ENCODE measurements at places on chromosomes 5 and 9.
A peak's percentile ranks its signal among the peaks of the same experiment; 100 is the strongest.

DNA sequence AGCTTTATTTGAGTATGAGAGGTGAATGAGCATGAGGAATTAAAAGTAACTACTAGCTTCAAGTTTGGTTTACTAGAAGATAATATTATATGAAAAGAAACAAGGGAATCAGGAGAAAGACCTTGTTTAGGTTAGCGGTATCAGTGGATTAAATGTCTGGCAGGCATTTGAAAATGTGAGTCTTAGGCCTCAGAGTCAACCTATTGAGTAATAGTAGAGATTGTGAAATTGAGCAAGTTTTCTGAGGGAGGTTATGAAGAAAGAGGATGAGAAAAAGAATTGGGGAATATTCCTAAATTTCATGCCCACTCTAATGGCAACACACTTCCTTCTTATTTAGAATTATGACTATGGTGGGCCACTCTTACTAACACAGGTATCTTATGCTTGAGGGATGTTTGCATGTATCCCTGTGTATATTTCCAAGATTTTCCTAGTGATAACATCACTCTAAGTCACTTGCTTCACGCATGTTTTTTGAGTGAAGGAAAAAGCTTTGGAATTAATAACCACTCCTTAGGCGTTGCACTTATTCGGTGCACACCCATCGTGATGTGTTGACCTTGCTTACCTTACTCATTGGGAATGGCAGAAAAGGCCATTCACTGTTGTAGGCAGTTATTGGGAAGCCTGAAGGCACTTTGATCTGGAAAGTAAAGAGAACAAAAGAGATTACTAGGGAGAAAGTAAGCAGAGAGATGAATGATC, 8.2 kb upstream of the ELL2 start:
- no peak for DNase-seq

DNA sequence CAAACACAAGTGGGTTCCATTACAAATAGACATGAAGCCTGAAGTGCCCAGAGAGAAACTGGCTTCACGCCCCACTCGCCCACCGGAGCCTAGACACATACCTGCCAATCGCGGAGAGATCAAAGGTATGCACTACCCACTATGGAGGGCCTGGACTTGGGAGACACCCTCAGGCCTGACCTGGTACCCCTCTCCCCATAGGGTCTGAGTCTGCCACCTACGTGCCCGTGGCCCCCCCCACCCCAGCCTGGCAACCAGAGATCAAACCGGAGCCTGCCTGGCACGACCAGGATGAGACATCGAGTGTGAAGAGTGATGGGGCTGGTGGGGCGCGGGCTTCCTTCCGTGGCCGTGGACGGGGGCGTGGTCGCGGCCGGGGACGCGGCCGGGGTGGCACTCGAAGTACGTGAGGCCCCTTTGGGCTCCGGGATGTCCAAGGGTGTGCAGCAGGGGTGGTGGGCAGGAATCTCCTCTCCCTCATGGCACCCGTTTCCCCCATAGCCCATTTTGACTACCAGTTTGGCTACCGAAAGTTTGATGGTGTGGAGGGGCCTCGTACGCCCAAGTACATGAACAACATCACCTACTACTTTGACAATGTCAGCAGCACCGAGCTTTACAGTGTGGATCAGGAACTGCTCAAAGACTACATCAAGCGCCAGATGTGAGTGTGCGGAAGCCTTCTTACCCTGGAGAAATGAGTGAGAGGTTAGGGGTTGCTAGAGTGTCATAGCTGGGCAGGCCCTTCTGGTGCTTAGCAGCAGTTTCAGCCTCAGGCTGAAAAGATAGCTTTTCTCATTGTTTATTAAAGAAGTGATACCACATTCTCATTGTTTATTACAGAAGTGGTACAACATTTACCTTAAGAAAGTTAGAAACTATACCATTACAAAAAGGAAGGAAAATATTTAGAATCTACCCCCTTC, 38.7 kb downstream of the LARP1 start:
- DNase-seq, result no peak

- DNase-seq, result no peak
Observed at GRCh38 chr9:107638521-107639310, 149.1 kb upstream of the KLF4 start.

DNA sequence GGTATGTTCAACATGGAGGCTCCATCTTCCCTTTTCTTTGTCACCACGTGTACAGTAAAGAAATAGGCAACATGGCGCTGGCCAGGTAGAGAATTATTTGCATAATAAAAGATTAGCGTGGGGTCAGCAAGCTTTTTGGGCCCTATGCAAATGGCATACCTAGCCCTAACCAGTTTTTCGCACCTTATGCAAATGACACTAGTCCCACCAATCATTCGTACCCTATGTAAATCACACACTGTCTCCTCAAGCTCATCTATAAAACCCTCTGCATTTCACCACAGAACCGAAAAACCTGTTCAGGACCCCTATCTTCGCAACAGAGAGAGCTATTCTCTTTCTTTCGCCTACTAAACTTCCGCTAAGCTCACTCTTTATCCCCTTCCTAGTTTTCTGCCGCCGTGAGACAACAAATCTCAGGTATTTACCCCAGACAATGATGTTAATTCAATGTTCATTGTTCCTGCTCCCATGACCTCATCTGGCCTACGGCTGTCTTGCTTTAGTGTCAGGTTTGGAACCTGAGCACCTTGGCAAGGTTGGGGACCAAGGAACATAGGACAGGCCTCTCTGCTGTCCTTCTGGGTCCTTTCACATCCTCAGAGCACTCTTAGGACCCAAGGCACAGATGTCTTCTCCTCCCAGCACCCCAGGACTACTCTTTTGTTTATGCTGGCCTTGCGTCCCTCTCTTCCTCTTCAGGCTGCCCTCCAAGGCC, 180.7 kb upstream of the RAI14 start:
- no peak for DNase-seq

DNA sequence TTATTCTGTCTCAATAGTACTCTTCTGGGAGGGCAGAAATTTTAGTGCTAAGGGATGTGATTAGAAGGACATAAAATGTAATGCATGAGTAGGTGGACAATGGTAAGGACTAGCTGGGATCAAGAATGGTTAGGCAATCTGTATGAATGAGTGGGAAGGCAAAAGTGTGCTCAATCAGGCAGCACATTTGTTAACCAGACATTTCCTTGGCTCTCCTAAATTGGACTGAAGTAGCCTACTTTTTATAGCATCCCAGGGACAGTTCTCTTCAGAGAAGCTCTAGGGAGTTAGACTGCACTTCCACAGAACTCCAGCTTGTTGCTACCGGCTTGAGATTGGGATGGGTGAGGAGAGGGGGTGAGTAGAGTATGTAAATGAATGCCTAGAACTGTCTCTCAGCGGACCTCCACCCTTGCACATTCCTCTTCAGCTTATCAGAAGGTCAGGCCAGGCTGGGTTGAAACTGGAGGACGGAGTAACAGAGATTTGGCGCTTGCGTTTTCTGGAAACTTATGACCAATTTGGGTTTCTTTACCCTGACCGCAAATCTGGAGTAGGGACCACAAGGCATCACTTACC, 19.0 kb upstream of the ARL14EPL start:
- DNase-seq, result no peak

DNA sequence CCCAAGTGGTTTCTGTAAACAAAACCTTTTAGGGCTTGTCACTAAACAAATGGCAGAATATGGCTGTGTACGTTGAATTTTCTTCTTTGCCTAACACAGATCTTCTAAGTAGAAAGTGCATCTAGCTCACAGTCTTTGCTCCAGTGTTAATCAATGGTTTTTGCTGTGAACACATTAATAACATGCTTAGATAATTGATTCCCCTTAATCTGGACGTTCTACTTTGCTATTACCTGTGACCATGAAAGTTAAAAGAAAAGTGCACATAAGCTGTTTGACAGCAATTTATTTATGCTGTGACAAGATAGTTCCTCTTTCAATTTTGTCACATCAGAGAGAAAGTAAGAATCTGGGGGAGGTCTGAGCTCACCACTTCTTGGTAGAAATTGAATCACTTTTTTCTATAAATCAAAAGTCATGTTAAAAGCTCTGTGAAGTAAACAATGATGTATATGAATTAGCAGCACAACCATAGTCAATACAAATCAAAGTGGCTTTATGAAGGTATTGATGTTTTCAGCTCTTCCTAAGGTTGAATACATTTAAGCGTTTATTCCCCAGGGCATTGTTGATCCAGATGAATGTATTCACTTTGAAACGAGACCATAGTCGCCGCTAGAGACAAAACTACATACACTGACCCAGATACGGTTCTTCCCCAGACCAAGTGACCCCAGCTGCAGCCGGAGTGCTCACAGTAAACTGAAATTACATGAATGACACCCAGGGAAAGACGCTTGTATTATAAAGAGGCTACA, 174.6 kb upstream of the ZNF608 start:
- DNase-seq, result no peak

DNA sequence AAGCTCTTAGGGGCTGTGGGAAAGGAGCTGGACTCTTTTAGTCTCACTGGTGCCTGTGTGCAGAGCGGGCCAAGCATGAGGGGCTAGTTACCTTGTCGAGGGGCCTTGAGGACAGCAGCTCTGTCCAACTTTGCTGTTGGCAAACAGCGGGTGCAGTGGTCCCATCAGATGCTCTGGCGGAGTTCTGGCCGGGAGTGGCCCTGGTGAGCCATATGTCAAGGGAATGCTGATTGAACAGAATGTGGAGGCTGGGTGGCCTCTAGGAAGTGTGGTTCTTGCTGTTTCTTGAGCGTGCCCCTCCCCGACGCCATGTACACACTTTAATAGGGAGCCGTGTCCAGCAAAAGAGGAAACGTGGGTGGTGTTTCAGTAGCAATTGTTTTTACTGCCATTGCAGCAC, 3.6 kb upstream of the ADAMTS2 start:
- no peak for DNase-seq

DNA sequence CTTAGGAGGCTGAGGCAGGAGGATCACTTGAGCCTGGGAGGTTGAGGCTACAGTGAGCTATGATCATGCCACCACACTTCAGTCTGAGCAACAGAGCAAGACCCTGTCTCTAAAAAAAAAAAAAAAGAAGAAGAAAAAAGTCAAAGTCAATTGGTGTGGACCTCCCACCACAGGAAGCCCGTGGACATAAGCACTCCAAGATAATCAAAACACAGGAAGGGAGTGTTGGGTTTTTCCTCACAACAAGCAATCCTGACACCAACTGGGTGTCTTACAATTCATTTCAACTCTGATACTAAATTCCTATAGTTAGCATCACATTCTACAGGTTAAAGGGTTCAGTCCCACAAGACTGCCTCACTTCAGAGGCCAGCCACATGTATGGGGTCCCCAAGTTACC, 70.7 kb downstream of the PDE6A start:
- DNase-seq, result no peak

- DNase-seq, result no peak
Observed at GRCh38 chr9:1718836-1719235, 296.3 kb upstream of the SMARCA2 start.

DNA sequence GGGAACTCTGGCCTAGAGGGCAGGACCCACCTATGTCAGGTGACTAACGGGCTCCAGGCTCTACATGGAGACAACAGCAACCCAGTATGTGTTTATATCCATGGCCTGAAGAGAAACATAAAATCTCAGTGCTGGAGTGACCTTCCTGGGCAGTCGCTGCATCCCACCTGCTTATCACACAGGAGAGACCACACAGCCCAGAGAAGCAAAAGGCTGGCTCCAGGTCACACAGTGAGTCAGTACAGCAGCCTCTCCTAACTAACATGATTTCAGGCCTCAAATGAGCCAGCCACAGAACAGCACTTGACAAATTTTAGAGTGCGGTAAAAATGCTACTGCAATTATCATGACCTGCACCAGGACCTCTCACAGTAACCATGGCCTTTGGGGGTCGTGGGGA, 54.0 kb upstream of the TGFBR1 start:
- no peak for DNase-seq

DNA sequence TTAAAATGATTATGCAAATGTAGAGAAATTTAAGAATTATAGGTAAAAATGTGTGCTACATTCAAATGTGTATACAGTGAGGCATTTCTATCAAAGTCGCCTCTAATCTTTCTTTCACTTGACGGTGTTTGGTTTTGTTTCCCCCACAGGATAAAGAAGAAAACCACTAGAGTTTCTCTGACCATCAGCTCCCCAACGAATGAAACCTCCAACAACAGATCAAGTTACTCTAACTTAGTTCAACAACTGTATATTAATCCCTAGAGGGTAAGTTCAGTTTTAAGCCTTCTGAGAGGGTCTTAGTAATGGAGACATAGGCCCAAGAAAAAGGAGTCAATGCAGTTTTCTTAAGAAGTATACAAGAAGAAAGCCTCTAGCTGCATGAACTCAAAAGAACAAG, 11.5 kb upstream of the MYOT start:
- no peak for DNase-seq

- no peak for DNase-seq
Observed at GRCh38 chr5:177419046-177419445, 7.4 kb upstream of the GRK6 start.

GRCh38 chr5:96067894-96068614, 106.4 kb upstream of the ELL2 start:
- DNase-seq, result peak; percentile 75

- no peak for DNase-seq
Observed at GRCh38 chr9:88508326-88508725, 26.7 kb upstream of the NXNL2 start.

- DNase-seq, result no peak
Observed at GRCh38 chr9:94577036-94577435, 16.6 kb downstream of the FBP2 start.

DNA sequence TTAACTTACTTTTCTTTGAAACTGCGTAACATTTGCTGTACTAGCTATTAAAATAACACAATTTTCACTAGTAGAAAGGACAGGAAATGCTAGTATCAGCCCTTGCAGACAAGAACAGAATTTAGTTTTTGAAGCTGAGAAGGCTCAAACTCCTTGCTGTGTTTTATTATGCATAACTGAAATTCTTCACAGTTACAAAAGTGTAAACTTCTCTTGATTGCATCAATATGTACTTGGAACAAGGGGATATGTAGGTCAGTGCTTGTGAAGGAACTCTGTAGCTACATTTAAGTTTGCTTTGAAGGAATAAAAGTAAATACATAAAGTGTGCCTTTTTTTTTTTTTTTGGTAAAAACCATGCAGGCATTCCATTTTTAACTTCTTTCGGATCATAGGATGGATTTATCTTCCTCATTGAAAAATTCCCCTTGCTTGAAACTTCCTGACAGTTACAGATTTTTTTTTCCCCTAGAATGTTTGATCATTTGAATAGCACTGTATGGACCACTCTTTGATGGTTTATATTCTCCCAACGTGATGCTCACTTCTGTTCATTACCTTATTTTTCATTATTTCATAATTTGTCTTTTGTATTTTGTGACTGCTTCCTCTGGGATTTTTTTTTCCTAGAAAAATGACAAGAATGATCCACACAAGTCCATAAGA, 94.9 kb upstream of the DAB2 start:
- DNase-seq, result peak; percentile 65

DNA sequence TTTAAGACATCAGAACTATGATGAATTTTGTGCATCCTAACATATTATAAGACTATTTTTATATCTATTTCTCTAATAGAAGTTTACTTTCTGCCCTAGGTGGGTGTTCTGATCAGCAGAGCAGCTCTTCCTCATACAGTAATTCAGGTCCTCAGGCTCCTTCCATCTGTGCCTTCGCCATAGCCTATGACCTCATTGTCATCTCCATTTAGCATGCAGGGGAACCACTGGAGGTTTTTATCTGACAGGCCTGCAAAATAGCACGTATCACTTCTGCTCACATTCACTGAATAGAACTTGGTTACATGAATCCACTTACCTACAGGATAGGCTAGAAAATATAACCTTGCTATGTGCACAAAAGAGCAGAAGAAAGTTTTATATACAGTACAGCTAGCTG, 159.4 kb upstream of the CCNH start:
- DNase-seq, result no peak

- DNase-seq, result no peak
Observed at GRCh38 chr9:124858330-124859046, 3.3 kb downstream of the RPL35 start.

- DNase-seq, result no peak
Observed at GRCh38 chr5:84257061-84257460, 127.6 kb downstream of the EDIL3 start.

Data from GM04504 (cell line).